ENCODE measurements at places on chromosomes 4 and X.

- DNase-seq = no peak
These were observed 165.1 kb upstream of the PPP3CA start for GRCh38 chr4:101512416-101512815.

DNA sequence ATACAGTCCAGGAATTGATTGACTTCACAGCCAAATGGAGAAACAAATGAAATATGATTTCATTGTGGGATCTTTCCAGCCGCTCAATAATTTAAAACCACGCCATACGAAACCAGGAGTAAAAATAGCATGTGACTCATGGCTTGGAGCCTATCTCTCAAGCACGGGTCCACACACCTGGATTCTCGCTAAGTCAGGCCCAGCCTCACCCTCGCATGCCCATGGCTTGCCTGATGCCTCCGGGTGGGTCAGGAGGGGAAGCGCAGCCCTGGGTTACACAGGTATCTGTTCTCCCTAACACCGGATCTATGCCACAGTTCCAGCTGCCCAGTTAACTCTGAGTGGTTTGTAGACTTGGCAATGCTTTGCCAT, 5.6 kb upstream of the ABLIM2 start:
- DNase-seq = no peak

DNA sequence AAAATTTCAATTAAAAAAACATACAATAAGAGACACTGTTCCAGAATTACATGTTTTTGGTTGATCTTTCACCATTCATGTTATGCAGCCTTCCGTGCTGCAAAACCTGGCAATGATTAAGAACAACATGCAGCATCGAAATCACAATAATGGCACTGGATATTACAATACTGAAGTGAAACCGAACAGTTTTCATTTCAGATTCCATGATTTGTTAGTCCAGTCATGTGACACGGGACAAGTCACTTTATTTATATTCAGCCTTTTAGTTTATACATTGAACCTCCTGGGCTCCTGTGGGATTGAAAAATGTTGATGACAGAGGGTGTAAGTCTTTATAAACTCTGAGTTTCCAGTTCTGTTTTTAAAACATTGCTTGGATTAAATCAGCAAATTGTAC, 142.5 kb upstream of the TTC29 start:
- no peak for DNase-seq

- DNase-seq = no peak
These were observed 106.4 kb upstream of the NDST4 start for GRCh38 chr4:115219862-115220261.

DNA sequence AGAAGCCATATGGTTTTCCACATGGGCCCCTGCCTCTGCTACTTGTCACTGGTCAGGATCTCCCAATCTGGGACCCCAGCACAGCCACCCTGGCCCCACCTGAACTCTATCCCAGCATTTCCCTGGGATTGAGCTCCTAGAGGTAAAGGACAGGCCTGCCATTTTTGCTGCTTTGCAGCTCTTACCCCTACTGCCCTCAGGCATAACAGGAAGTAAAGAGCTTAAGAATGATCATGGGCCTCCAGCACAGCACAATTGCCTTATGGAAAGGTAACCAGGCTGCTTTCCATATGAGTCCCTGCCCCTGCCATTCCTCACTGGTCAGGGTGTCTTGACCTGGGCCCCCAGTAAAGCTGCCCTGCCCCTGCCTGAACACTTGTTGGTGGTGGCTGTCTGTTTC, 254.9 kb upstream of the ZCCHC13 start:
- DNase-seq = no peak

DNA sequence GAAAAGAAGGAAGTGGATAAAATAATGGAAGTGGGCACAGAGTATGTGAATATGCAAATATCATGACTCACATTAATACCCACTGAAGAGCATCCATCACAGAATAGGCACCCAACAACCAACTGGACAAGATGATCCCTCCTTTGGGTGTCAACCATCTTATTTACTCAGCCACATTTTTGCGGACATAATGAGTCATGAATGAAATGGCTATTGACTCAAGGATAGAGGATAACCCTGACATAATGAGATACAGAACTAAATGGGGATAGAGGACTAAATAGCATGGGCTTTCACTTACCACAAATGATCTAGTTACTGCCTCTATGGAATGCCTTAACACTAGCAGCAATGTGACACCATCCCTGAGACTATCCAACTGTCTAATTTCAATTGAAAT, 224.7 kb downstream of the ANTXR2 start:
- DNase-seq = no peak

GRCh38 chr4:24793219-24794005, 2.0 kb upstream of the SOD3 start:
- DNase-seq = no peak

DNA sequence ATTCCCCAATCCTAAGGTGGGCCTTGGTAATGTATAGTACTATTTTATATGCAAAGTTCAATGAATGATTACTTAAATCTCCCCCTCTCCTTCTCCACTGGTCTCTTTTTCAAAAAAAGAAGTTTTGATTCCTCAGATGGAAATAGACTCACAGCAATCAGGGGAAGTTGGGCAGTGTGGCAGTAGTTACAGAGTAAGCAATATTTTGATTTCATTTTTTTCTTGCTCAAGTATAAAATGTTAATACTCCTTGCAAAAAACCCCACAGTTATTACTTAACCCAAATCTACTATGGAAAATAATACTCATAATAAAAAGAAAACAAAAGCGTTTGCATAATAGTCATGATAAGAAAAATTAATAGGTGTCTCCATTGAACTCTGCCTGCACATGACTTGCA, 56.9 kb upstream of the CXCL8 start:
- no peak for DNase-seq

- DNase-seq = no peak
These were observed 256.5 kb upstream of the FAT1 start for GRCh38 chr4:186979961-186980745.

DNA sequence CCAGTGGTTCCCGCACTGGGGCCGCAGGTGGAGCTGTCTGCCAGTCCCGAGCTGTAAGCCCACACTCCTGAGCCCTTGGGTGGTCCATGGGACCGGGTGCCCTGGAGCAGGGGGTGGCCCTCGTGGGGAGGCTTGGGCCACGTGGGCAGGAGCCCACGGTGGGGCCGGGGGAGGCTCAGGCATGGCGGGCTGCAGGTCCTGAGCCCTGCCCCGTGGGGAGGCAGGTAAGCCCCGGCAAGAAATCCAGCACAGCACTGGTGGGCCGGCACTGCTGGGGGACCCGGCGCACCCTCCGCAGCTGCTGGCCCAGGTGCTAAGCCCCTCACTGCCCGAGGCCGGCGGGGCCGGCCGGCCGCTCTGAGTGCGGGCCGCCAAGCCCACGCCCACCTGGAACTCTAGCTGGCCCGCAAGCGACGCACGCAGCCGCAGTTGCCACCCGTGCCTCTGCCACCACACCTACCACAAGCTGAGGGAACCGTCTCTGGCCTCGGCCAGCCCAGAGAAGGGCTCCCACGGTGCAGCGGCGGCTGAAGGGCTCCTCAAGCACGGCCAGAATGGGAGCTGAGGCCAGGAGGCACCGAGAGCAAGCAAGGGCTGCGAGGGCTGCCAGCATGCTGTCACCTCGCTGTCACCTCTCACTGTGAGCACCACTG, 2.0 kb upstream of the METAP1 start:
- DNase-seq = no peak

- no peak for DNase-seq
These were observed 6.1 kb downstream of the AKAP17A start for GRCh38 chrX:1597345-1598020.

GRCh38 chr4:176587920-176588319, 204.8 kb downstream of the VEGFC start:
- DNase-seq = no peak
